ENCODE measurements at places on chromosomes 7 and 10.

DNA sequence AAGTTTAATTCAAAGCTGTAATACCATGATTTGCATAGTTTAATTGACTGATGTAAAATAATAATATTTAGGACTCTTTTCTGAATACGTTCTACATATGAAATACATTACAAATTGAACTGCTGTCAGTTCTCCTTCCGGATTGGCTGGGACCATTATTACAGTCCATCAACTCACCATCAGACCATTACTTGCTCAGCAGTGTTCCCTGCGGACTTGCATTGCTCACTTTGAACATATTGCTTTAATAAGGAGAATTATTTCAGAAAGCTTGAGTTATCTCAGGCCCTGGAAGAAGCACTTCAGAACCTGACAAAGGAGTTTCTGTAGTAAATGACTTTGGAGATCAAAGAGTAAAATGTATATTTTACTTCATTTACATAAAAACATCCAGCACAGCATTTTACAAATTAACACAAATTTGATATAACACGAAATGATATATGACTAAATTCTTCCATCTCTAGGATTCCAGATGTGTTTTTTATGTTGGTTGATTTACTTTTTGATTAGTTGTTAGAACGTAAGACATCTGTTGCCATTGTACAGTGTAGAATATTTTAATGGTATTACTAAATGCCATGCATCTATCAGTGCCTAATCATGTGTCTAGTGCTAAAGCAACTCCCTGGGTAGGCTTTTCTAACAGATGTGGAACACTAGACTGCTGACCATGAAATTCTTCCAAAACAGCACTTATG, 418.5 kb upstream of the SEMA3A start:
- DNase-seq = no peak

DNA sequence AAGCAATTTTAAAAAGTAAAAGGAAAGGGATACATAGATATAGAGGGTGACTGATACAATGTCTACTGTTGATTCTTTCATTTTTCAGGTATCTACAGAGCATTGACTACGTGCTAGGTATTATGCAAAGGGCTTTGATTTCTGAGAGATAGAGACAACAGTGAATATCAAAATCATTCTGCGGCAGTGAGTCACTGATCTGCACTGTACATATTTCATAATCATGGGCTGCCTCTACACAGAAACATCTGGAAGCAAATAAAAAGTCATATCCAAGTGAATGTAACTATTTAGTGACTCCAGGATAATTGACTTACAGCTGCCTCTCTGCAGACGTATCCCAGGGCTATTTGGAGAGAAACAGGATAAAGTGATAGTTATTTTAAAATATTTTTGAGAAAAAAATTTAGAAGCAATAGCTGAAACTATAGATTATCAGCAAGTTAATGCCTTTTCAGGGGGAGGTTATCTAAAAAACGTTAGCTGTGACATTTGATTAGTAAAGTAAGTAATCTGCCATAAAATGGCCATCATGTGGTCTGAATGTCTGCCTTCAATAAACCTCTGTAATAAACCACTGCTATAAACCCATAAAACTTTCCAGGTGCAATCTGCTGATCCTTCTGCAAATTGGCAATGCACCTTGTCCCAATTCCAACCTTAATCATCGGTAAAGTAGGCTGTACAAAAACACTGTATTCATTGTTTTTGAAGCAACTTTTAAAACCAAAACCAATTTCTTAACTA, 43.7 kb downstream of the CPXM2 start:
- no peak for DNase-seq

DNA sequence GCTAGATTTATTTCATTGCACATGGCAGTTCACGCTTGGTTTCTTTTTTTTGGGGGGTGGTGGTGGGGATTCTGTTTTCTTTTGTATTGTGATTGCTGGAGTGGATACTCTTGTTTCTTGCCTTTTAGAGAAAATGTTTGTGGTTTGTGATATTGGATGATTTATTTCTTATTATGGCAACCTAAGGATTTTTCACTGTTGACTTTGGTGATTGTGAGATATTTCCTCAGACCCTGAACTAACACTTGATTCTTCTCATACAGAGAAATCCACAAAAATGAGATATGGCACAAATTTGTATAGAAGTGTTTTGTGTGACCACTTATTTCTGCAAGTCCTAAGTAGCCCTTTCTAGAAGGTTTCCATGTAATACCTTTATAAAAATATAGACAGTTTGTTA, 871.1 kb downstream of the LRMDA start:
- DNase-seq = no peak

- DNase-seq = no peak
Observed at GRCh38 chr10:21492421-21492820, 33.1 kb downstream of the SKIDA1 start.

DNA sequence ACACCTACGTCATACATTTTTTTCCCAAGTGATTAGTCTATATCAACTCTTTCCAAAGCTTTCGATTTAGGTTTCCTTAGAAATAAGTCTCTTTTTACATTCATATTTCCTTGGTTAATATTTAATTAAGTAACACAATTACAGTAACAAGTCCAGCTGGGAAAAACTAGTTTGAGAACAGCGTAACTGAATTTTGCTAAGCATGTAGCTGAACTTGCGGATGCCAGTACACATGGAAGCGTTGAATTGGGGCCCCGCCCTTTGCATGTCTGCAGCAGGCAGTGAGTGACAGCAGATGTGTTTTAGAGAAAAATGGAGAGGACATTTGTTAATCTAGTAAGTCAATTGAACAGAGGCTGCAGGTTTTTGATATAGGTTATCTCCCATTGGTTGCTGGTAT, 72.5 kb downstream of the TAF3 start:
- DNase-seq = no peak

- no peak for DNase-seq
Observed at GRCh38 chr7:21773326-21773725, 172.4 kb downstream of the CDCA7L start.

GRCh38 chr7:99379043-99379577, 4.6 kb downstream of the ARPC1B start:
- DNase-seq = peak; percentile 98

GRCh38 chr10:103781329-103782061, 73.9 kb downstream of the SH3PXD2A start:
- DNase-seq = peak; percentile 35

- peak; percentile 89 for DNase-seq
Observed at GRCh38 chr7:158541346-158542010, 46.1 kb downstream of the PTPRN2 start.

All from suppressor macrophage (primary cell).